NCI-H1694 (cell line): ENCODE measurements at places on chromosomes 6 and 20.

DNA sequence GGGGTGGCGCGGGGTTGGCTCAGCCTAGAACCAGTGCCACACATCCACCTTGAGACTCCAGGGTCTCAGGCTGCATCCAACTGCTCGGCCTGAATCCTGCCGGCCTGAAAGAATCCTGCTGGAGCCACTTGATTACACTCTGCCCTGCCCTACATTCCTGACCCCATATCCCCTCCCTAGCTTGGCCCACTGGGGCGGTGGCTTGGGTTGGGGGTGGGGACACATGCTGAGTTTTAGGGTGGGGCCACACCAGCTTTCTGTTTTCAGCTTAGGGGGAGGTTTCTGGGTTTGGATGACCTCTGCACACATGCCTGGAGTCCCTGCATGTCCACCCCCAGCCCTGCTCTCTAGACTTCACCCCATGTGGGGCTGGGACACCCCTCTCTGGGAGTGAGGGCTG, 6.8 kb downstream of the ITPR3 start:
- no peak for DNase-seq

- no peak for DNase-seq
Observed at GRCh38 chr6:18412644-18413043, 25.5 kb downstream of the RNF144B start.

GRCh38 chr6:72622094-72622940, 453 bp downstream of the KCNQ5 start:
- peak; percentile 19 for DNase-seq

DNA sequence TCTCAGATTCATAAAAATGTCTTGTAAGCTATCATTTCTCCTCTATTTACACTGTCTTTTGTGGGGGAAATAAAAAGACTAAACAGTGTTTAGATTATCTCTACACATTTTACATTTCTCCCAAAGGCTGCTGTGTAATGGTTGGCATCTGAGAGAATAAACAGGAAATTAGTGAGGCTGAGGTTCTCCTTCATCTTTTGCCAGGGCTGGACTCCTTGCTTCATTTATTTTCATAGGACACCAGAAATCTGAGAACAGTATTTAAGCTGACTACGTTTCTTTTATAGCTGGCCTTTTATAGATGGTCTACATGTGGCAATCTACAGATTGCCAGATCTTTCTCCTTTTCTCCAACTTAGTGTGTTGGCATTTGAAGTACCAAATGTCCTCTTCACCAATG, 41.5 kb downstream of the PLCB4 start:
- DNase-seq = no peak

DNA sequence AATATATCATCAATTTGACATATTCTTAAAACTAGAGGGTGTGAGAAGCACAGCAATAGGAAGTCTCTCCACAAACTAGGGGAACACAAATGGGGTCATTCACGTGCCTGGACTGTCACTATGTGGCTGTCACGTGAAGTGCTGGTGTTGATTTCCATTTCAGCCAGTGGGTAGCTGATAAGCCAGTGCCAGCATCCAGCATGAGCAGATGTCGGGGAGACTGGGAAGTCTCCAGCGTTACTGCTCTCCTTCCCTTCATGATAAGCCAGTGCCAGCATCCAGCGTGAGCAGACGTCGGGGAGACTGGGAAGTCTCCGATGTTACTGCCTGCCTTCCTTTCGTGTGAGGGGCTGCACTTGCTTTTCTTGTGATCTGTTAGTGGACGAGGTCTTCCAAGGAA, 5.6 kb upstream of the SLC17A9 start:
- DNase-seq = no peak

DNA sequence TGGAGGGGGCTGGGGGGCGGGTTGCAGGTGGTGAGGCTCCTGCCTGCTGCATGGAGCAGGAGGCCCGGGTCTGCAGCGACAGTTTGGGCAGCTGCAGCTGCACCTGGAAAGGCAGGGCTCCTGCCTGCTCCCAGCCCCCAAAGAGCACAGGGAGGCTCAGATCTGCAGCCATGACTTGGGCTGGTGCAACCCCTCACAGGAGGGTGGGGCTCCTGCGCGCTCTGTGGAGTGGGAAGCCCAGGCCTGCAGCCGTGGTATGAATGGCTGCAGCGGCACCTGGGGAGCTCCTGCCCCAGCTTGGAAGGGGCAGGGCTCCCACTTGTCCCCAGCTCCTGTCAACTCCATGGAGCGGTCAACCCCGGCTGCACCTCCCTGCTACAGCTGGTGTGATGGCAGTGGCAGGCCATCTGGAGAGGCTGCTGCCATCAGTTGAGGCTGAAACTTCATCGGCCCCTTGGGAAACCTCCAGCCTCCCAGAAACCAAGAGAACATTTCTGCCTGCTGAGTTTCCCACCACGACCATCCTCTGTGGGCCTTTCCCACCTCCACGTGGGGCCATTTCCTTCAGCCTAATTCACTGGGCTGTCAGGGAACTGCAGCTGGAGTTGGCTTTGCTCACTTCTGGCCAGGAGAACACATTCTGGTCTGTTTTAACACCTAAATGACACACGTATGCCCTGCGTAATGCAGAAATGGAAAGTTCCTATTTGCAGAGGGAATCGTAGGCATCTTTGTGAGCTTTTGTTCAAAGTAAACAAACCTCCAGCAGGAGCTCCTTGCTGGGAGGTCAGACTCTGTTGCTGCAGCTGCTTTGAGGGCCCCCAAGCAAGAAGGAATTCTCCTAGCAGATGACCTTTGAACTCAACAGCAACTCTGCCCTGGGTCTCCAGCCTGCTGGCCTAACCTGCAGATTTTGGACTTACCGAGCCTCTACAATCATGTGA, 429.0 kb downstream of the PREX1 start:
- peak; percentile 59 for DNase-seq

GRCh38 chr6:160388922-160389321, 40.7 kb downstream of the SLC22A3 start:
- no peak for DNase-seq
